ENCODE measurements at places on chromosomes 4 and X.

GRCh38 chr4:30716681-30717207, 3.4 kb upstream of the PCDH7 start:
- DNase-seq, result no peak

DNA sequence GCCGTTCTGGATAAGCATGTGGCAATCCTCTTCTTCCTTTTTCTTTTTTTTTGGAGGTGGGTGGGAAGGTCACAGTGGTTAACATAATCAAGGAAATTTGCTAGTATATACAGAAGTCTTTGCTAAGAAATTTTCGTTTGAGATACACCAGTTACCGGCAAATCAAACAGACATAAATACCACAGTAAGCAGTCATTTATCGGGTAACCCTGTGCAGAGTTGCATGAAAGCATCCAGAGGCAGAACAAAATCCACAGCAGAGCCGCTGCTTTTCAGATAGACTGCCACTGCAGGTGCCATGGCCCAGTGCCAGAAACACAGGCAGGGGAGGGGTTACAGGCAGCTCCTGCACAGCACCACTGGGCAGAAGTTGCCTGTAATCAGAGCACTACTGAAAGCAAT, 179.1 kb upstream of the MAB21L2 start:
- no peak for DNase-seq

DNA sequence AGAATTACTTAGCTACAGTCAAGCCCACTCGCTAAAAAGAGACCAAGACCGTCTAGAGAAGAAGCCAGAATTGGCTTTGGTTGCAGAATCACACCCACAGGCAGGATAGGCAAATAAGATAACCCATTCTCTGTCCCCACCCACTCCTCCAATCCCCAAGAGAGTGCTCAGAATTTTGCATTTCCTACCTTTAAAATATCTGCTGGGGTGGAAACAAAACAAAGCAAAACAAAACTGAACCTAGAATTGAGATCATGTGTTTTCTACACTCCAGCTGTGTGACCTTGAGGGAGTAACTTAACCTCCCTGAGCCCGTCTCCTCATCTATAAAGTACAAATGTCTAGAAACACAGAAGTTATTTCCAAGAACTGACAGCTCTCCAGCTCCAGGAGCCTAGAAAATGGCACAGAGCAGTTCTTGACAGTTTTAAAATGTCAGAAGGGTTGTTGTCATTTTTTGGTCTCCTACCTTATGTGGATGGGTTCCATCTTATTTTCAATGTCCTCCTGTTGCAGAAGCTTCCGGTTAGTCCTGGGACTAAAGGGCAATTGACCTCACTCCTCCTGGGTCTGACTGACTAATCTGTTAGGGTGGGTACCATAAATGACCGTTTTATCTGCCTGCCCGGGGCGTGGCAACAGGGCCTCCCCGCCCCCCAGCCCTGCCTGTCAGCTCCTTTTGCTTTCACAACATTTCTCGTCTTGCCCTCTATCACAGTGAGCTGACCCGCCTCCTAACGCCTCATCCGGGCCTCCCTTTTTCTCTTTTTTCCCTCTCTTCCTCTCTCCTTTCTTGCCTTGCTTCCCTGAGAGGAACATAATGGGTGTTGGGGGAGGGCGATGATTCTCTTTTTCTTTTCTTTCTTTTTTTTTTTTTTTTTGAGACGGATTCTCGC, 114.0 kb downstream of the RBM47 start:
- DNase-seq, result no peak

GRCh38 chr4:125179727-125180126, 135.0 kb upstream of the FAT4 start:
- no peak for DNase-seq

- no peak for DNase-seq
Observed at GRCh38 chr4:149896432-149896831, 80.8 kb upstream of the IQCM start.

DNA sequence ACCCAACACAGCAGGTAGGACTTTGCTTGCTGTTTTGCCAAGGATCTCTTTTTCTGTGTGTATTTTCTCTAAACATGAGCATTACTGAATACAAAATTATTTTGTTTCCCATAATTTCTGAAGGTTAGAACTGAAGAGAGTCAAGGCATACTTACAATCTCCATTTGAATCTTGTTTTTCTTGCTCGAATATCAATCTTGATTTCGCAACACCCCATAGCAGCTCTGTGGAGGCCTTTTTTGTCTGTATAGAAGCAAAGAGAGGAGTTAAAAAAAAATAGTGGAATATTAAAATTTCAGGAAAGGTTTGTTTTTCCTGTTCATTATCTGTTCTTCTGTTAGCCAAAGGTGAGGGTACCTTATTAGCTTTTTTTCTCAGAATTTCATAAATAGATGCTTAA, 92.9 kb downstream of the TNIP2 start:
- DNase-seq, result no peak

DNA sequence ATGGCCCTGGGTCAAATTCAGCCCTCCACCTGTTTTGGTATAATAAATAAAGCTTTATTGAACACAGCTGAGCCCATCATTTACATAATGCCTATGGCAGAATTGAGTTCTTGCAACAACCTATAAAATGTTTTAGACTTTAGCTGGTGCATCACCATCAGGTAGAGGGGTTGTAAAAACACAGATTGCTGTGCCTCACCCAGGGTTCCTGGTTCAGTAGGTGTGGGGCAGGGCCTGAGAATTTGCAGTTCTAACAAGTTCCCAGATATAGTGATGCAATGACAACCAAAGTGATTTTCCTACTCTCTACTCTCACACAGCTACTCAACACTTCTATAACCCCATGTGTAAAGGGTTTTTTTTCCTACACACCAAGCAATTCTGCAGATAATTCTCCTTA, 120.0 kb upstream of the EGFL6 start:
- no peak for DNase-seq

DNA sequence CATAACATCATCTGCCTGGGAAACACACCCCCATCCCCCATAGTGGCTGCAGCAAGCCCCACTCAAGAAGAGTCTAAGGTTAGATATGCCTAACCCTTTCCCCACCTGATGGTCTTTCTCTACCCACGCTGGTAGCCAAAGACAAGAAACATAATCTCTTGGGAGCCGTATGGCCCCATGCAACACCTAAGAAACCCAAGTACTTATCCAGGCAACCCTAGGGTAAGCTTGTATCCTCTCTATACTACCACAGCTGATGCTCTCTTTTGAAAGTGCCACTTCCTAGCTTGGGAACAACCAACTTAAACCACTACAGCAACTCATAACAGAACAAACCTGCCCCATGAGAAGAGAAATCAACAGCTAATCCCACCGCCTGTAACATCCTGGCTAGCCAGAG, 161.1 kb downstream of the MSN start:
- no peak for DNase-seq

DNA sequence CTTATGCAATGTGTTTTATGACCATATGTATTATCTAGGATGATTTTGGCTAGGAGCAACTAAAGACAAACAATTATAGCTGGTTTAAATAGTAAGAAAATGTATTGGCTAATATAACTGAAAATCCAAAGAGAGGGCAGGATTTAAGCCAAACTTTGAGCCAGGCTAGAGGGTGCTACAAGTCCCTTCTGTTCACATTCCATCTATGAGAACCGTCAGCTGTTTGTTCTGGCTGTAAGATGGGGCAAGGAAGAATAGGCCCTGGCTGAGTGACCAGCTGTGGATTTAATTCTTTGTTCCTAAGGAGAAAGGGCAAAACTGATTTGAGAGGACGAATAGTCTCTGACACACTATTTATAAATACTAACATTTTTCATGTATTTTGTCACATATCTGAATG, 79.2 kb upstream of the UGT8 start:
- no peak for DNase-seq

GRCh38 chr4:152158225-152158624, 377.7 kb downstream of the FBXW7 start:
- no peak for DNase-seq

DNA sequence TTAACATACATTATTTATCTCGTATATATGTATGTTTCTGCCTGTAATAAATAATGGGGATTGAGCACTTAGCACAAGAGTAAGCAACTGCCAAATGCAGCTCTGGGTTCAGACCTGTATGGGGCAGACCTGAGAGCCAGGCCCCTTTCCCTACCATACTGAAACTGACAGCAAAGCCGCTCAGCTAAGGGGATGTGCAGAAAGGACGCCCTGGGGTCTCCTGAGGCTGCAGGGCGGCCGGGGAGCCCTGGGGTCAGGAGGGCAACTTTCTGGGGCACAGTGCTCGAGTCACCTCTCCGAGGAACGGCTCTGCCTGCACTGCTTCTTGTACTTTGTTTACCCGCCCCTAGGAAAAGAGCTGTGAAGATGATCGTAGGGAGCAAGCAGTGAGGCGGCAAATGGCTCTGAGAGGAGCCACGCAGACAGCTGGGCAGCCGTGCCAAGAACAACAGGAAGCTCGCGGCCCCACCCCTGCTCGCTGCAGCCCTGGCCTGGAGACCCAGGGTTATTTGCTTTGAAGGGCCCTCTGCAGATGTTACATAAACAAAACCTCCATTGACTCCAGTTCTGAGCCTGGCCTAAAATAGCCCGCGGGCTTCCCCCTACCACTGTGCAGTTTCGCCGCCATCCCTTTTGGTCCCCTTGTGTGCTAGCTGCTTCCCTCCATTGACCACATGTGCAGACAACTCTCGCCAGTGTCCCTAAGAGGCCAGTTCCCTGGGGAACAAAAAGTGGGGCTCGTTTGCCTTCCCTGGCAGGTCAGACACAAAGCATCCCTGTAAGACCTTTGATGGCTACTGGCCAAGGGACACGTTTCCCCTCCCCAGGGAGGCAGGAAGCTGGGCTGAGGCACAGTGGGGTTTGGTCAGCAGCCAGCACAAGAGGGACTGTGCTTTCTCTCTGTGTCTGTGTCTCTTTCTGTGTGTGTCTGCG, 111.3 kb upstream of the LNX1 start:
- no peak for DNase-seq

- DNase-seq, result no peak
Observed at GRCh38 chr4:180330521-180330920, 1912.7 kb upstream of the TENM3 start.

DNA sequence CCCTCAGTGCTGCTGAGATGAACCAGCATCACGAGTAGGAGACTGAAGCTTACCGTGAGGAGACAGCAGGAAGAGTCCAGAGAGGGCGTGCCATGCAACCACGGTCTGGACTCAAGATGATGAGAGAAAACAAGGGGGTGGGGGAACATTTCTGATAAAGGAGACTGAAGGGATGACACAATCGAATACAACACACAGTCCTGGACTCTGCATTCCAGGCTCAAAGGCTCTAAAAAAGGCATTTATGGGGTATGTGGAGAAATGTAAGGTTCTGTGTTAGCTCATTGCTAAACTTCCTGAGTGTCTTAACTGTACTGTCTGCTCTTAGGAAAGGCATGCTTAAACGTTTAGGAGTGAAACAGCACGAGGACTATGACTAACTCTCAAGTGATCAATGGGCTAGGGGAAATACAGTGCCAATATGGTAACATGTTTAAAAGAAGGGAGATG, 20.6 kb upstream of the IRAK1 start:
- no peak for DNase-seq

- no peak for DNase-seq
Observed at GRCh38 chr4:73721909-73722308, 18.5 kb upstream of the CXCL8 start.

DNA sequence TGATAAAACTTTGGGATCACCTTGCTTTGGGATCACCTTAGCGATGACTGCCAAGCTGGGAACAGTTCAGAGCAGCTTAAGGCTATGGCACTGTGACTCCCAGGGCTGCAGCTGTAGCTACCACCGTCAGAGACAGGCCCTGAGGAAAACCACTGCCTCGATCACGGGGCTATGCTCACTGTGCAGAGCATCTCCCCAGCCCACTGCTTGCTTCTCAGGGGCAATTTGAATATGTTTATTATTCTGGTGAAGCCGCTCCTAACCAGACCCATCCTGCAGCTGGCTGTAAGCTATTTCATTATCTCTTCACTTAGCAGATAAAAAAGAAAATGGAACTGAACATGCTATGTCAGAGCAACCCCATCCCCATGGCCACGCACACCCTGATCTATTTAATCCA, 328.5 kb downstream of the EVC2 start:
- no peak for DNase-seq

GRCh38 chr4:128524311-128524710, 236.7 kb upstream of the PGRMC2 start:
- no peak for DNase-seq

GRCh38 chr4:87009095-87009648, 74.4 kb downstream of the AFF1 start:
- no peak for DNase-seq

- DNase-seq, result no peak
Observed at GRCh38 chrX:111447298-111447697, 35.3 kb upstream of the DCX start.

DNA sequence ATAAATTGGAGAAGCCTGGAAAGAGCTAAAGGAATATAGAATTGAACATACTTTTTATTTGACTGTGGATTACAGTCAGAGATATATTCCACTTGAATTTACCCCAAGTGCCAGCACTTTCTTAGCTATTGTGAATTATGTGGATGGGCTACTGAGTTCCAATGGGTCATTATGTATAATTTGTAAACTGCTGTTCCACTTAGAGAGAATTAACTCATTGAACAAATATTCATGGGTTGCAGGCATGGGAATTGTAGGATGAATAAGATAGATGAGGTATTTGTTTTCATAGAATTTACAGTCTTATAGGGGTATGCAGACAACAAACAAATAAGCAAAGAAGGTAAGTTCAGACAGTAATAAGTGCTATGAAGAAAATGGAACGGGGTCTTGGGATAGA, 195.7 kb downstream of the SHROOM3 start:
- DNase-seq, result no peak

DNA sequence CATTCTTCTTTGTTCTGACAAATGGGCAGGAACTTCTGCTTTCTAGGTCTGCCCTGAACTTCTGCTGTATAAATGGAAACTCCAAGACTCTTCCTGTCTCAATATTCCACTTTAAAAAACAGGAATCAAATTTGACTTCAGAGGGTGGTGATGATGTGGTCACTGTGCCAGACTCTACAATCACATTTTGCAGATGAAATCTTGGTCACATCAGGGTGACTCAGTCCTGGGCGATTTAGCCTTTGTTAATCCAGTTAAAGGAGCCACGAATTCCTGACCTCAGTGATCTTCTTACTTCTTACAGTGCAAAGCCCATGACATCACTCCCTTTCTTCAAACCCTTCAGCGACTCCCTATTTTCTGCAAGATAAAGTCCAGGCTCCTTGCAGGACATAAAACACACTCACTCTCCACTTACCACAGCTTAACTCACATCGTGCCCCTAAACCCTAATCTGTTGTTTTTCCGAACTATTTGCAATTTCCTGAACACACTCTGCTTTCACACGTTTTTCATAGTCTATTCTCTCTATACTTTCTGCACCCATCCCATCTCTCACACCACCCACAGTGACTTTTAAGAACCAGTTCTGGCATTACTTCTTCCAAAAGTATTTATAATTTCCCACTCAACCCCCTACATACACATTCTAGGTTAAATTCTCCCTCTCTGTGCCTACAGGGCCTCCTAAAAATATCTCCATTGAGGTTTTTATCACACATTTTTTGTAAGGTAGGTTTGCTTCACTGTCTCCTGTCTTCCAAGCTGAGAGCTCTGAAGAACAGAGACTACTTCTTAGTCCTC, 11.1 kb downstream of the GASK1B start:
- no peak for DNase-seq

DNA sequence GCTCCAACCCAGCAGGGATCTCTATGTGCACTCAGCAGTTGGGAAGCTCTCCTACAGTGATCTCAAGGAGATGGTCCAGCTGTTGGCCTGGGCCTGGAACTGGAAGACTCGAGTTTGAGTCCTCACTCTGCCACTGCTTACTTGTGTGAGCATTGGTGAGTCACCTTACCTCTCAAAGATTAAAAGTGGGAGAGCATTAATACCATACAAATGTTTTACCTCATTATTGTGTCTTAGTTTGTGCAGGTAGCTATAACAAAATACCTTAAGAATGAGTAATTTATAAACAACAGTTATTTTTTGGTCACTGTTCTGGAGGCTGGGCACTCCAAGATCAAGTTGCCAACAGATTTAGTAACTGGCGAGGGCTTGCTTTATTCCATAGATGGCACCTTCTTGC, 21.4 kb upstream of the ZNF827 start:
- no peak for DNase-seq
